ENCODE measurements at places on chromosomes 12 and 14. TPM values are rescaled to one million over a fixed set of nuclear protein-coding genes. Genes with fewer than 3 reads are reported as not detected.

The NYNRIN gene
- total RNA-seq: 17.4 TPM

The NEUROD4 gene
- total RNA-seq: not detected

The NDUFA9 gene
- 38.9 TPM for total RNA-seq

The SSPN gene
- 54.0 TPM for total RNA-seq

DNA sequence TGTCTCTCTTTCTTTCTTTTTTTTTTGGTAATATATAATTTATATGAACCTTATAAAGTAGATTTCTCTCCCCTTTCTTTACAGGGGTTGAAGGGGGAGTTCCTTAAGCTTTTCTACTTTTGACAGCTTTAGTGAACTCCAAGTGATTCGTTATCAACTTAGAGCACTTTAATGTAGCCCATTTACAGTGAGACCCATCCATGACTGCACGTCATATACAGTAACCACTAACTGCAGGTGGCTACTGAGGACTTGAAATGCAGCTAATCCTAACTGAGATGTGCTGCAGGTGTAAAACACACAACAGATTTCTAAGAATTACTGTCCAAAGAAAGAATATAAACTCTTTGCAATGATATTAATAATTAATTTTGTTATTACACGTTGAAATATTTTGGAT lies 582 bp downstream of the LRRIQ1 start:
- DNase-seq: no peak

GRCh38 chr12:88306471-88307069 lies 164.5 kb downstream of the TMTC3 start:
- DNase-seq: no peak

Measured in sigmoid colon (tissue), 7 donors.